ENCODE measurements at places on chromosomes 2 and 18.

DNA sequence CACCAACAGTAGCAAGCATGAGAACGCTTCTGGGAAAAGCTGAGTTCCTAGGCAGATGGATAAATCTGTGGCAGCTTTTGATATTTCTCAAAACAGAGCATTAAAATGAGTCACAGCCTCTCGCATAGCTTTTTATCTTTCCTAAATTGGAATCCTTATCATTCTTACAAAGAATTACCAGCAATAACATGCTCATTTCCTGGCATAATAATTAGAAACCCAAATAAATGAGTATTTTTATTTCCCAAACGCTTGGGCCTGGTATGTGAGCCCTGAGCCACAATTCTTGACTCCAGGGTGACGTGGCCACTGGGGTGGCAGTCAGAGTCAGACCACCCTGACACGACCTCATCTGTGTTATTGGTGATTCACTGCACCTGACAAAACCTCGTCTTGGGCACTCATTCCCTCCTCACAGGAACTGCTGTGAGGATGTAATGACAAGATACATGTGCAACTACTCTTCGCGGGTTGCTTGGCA is 210.7 kb downstream of the ARL4C start:
- DNase-seq: no peak

DNA sequence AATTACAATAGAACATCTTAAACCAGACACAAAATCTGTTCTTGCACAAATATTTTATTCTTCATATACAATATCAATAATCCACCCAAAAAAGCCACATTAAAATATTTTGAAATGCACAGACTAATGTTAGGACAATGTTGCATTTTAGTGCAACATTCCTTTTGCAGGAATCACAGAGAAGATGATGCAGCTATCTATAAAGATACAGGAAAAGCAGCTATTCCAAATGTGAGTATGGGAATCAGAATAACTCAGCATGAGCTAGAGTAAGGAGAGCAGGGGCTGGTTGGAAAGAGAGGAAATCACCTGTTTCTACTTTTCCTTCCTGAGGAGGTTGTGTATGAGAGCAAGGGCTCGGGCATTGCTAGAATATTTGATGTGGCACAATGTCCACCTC is 4.8 kb downstream of the C2orf66 start:
- DNase-seq: no peak

- no peak for DNase-seq
Measured at GRCh38 chr2:46171411-46171953, 125.7 kb upstream of the EPAS1 start.

GRCh38 chr2:203583701-203584100 is 48.6 kb upstream of the RAPH1 start:
- no peak for DNase-seq

- no peak for DNase-seq
Measured at GRCh38 chr2:197657562-197657961, 17.8 kb downstream of the RFTN2 start.

GRCh38 chr18:35186291-35187034 is 54.4 kb upstream of the ZNF397 start:
- no peak for DNase-seq

DNA sequence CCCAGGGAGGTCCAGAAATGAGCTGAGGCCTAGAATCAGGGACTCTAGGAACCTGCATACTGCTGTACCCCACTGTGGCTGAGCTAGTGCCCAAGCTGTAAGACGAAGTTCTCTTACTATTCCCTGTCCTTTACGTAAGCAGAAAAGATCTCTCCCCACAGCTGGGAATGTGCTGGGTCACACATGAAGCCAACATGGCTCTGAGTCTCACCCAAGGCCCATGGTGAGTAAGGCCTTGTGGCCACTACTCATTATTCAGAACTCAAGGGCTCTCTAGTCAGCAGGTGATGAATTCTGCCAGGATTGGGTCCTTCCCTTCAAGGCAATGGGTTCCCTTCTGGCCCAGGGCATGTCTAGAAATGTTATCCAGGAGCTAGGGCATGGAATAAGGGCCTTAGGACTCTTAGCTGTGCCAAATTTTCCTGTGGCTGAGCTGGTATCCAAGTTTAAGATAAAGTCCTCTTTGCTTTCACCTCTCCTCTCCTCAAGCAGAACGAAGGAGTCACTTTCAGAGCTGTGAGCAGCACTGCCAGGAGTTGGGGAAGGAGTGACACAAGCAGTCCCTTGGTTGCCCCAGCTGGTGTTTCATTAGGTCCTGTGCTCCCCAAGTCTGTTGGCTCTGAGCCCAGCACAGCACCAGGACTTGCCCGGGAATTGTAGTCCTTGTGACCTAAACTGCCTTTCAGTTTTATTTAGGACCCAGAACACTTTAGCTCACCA is 707.6 kb downstream of the SLC4A3 start:
- no peak for DNase-seq

GRCh38 chr18:31931163-31931885 is 11.6 kb downstream of the TRAPPC8 start:
- DNase-seq: peak; percentile 54

Data from HEK293T (cell line).